ENCODE measurements at places on chromosomes 3 and 15.

GRCh38 chr15:74240002-74240568, 4.0 kb downstream of the CCDC33 start:
- no peak for DNase-seq

- no peak for DNase-seq
These were observed 15.6 kb downstream of the CLDN1 start for GRCh38 chr3:190306513-190307163.

- DNase-seq = no peak
These were observed 46.5 kb upstream of the ARPP19 start for GRCh38 chr15:52615302-52615701.

GRCh38 chr3:154795582-154795981, 284.5 kb upstream of the MME start:
- no peak for DNase-seq

DNA sequence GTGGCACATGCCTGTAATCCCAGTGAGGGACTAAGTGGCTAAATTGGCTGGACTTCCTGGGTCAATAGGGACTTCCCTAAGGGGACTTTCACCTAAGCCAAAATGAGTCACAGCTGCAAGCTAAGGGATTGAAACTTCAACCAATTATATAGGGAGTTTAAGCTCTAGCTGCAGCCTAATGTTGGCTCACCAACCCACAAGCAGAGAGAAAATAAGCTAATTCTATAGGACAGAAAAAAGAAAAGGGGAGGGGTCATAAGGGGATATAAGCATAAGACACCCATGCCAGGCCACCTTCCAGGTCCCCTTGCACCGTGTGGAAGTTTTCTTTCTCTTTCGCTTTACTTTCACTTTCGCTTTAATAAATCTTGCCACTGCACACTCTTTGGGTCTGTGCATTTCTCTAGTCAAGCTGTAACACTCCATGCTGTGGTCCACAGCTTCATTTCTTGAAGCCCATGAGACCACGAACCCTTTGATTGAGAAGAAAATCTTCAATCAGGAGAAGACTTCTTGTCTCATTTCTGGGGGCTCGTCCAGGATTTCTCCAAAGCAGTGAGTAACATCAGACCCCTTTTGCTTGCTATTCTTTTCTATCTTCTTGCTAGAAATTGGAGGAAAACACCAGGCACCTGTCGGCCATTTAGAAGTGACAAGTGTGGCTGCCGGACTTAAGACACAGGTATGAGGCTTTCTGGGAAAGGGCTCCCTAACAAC, 192.3 kb downstream of the IGSF11 start:
- no peak for DNase-seq

DNA sequence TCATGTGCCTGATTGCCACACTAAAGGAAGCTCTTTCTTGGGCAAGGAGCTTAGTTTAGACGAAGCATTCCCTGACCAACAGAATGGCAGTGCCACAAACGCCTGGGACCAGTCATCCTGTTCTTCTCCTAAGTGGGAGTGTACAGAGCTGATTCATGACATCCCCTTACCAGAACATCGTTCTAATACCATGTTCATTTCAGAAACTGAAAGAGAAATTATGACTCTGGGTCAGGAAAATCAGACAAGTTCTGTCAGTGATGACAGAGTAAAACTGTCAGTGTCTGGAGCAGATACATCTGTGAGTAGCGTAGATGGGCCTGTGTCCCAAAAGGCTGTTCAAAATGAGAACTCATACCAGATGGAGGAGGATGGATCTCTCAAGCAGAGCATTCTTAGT, 18.4 kb downstream of the SENP5 start:
- no peak for DNase-seq

GRCh38 chr15:48363474-48363873, 32.2 kb downstream of the DUT start:
- no peak for DNase-seq

- DNase-seq = no peak
These were observed 380.8 kb upstream of the NDN start for GRCh38 chr15:24067733-24068501.

DNA sequence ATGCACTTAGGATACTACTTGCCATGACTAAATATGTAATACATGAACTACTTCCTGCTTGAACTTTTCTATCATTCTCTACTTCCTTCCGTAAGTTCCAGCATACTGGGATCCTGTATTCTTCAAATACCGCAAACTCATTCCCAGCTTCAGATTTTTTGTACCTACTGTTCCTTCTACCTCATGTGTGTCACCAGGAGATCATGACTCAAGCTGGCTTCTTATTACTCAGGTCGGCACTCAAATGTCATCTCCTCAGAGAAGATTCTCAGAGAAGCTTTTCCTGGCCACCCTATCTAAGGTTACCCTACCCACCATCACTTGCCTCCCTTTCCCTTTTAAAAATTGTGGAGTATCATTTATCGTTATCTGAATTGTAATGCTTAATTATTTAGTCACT, 66.7 kb downstream of the RFX7 start:
- DNase-seq = no peak

DNA sequence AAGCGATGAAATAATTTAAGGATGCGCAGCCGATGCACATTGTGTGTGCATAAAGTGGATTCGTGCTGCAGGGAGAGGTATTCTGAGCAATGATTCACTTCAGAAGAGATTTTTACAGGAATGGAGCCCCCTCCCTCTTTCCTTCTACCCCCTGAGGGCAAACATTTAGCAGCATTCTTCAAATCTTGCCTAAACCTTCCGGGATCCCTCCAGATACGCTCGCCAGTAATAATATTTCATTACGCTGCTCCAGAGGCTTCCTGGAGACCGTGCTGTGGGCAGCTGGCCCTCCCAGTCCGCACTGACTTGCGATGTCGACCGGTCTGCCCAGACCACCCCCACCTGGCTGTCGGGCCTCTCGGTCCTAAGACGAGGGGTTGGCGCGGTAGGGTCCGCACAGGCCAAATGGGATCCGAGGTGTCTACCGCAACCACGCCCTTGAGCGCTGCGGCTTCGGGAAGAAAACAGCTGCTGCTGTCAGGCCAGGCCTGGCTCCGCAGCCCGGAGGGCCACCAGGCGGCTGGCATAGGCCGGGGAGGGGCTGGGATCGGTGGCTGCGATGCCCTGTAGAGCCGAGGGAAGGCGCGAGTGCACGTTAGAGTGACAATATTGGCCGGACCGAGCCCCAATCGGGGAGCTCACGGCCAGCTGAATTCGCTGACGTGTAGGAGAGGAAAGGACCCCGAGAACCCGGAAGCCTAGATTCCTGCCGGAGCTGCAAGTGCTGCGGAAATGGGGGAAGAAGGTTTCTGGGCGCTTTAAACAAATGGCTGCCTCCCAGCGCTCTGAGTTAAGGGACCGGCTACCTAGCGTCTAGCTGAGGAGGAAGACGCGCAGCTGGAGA, 14.3 kb downstream of the ZIC4 start:
- no peak for DNase-seq

DNA sequence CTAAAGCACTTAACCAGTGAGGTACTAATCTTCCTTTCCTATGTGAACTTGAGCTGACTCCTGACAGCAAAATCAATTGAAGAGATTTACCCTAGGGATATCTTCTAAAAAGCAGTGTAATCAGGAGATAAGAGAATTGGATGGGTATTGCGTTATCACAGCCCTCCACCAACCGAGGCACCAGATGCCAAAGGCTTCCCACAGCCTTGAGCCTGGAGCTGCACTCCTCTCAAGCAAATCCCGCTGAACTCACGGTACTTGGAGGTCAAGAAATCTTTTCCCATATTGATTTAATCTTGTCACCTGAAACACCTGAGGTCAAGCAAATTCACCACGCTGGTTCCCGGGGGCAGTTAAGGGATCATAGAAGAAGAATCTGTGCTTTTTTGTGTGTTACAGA, 346.8 kb downstream of the TBL1XR1 start:
- no peak for DNase-seq

DNA sequence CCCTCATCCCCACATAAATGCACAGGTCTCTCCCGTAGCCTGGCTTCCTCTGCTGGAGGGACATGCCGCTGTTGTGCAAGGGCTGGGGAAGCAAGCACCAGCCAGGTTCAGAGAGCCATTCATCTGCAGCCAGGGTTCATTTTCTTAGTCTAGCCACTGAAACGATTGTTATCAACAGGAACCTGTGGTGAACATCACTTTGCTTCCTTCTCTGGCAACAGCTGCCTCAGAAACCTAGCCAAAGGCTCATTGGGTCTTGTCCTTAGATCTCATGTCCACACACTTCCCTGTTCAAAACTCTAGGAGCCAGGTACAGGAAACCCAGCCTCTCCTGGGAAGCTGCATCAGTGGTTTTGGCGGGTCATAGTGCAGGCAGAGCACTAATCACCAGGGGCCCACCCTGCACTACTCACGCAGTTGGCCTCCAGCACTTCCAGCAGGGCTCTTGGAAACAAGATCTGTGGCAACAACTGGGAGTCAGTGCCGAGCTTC, 47.0 kb downstream of the OXNAD1 start:
- DNase-seq = no peak

- DNase-seq = peak; percentile 5
These were observed 574 bp downstream of the CHST2 start for GRCh38 chr3:143119974-143120715.

DNA sequence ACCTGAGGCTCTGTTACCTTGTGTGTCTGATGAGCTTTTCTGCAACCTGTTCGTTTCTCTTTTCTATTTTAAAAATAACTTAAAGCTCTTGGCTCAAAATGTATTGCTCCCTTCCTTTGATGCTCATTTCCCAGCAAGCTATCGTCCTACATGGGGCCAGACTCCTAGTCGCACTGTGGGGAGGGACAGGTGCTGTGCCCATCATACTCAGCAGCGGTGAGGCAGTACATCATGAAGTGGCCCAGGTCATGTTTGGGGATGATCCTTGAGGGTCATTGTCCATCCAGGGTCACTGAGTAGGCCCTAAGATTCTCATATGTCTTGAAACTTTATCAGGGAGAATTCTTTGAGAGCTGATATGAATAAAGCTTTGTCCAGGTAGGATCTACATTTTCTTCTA, 41.1 kb downstream of the PTH1R start:
- DNase-seq = no peak

DNA sequence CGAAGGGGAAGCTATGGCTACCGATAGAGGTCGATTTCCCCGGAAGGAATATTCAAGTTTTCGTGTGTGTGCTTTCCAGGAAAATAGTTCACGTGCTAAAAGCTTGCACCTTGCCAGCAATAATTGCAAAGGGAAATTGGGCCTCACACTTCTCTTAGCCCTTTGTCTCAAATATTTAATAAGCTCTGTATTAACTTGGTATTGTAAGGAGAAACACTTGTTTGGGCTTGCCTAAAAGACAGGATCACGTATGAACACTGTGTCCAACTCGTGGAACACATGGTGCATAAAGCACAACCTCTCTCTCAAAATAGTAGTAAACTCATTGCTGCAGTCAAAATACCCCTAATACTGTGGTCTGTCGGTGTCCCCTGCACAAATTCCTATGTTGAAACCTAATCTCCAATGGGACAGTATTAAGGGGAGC, 352 bp upstream of the TMF1 start:
- no peak for DNase-seq

DNA sequence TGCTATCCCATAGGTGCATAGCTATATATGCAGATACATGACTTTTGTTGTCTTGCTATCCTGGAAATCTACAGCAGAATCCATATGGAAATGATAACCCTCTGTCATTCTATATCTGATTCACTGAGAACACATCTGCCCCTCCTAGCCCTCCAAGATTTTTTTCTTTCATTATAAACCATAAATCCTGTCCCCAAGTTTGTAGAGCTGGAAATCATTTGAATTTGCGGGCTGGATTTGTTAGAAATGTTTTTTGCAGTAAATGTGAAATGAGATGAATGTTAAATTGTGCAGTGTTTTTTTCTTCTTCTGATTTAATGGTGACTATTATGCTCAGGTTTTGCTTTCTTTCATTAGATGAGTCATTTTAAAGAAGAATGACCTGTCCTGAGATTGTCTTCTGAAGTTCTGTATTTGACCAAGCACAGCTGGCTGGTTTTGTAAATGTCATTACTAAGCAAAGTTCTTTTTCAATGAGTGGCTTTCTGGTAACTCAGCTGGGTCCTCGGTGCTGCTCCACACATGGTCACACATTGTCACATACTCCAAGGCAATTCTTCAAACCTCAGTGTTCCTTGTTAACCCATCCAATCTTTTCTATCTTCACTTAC, 25.3 kb upstream of the ABHD17C start:
- DNase-seq = no peak

DNA sequence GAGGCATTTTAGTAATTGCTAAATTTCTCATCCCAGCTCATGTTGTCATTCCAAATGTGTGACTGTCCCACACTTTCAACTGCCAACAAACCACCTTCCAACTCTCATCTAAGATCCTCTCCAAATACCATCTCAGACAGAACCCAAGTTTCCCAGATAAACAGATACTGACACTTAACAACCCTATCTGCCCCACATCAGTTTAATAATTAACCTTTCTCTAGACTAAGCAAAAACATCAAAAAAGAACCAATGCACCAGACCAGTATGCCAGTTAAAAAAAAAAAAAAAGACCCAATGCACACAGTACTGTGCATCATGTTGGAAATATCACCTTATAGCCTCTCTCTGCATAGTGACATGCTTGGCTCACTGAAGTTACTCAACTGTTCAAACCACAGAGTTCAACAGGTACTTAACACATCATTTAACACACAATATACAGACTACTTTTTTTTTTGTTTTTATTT, 5.5 kb downstream of the SFMBT1 start:
- no peak for DNase-seq

GRCh38 chr15:57213862-57214261, 162.4 kb upstream of the CGNL1 start:
- DNase-seq = no peak

DNA sequence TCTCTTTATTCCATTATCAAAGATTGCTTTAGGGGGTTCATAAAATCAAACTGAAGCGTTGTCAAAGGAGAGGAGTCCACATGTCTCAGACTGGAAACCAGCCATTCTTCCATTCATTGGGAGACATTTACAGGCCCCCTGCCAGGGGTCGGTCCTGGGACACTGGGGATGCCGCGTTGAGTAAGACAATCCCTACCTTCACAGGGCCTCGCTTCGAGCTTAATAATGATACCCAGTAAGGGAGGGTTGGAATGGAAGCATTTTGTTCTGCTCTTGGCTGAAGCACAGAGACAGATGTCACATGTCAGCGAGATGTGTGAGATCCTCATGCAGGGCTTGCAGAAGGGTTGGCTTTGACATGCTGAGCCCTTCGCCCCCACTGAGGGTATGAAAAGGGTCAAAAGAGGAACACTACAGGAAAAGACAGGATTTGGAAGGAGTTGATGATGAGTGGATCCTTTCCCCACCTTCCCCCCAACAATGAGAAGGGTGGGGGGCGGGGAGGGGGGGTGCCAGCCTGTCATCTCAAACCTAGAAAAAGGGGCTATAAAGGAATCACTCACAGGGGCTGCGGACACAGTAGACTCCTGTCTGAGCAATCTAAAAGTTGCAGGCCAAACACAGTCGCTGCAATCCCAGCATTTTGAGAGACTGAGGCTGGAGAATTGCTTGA, 25.6 kb upstream of the ARL8B start:
- DNase-seq = no peak

Data from stimulated activated CD8-positive, alpha-beta memory T cell treated with anti-CD3 and anti-CD28 coated beads, Interleukin-15, amount 100 ng/mL, for 48 hours (primary cell).